ENCODE measurements at places on chromosomes 7 and 10.

GRCh38 chr7:76342222-76342621 lies 16.6 kb downstream of the YWHAG start:
- no peak for DNase-seq

GRCh38 chr7:786472-787255 lies 45.6 kb upstream of the SUN1 start:
- peak; percentile 55 for DNase-seq

- no peak for DNase-seq
These were observed 72.9 kb upstream of the GRID1 start for GRCh38 chr10:86439544-86439943.

- DNase-seq, result no peak
These were observed 1.9 kb downstream of the SLC29A4 start for GRCh38 chr7:5284304-5285281.

GRCh38 chr7:141286522-141286921 lies 212.7 kb downstream of the TMEM178B start:
- no peak for DNase-seq

- no peak for DNase-seq
These were observed 19.5 kb upstream of the AKR1E2 start for GRCh38 chr10:4806534-4806933.

DNA sequence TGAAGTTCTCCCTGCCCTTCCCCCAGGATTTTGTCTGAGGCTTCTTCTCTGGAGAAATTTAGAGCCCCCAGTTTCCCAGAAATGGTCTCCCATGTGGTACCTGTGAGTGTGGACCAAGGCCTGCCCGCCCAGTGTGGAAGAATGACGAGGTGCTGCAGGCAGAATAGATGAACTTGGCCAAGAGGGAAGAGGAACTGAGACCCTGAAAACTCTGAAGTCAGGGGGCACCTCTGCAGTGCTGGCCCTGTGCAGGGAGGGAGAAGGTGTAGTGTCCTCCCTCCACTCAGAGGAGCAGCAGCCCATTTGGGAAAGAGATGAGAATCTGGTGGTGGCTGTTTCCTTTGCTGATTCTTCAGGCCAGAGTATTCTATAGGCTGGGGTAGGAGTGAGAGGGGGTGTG lies 115.2 kb upstream of the PCGF5 start:
- DNase-seq, result no peak

DNA sequence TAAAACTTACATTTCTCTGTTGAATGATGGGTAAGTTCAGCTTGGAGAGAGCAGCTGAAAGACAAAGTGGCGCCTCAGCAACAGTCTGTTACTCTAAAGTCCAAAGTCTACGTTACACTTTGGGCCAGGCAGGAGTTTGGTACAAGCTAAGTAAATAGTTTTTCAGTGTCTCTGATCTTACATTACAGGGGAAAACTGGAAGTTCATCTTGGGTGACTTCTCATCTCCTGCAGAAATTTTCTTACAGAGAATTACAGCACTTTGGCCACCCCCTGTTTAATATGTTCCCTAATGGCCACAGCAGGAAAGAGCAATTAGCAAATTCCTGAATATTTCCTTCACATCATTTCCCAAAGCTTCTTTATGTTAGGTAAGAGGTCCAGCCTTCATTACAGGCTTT lies 67.1 kb downstream of the ABCC2 start:
- no peak for DNase-seq

DNA sequence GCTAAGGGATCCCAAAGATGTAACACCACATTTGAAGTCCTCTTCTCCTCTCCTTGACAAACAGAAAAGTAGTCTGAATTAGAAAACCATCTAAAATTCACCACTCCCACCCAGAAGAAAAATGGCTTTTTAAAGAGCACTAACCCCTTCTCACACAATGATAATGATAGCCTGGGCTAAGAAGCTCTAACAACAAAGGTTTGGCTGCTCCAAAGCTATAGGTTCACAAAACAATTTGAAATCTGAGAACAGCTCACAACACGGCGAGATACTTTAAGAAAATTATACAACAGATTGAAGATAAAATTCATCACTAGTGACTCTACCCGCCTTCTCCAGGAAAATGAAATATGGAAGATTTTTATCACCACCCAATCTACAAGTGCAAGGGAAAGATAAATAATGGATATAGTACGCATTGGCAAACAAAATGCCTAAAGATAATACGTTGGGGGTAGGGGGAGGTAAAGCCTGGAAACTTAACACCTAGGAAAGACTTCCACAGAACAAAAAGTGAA lies 7.4 kb downstream of the ITGB1 start:
- DNase-seq, result no peak

DNA sequence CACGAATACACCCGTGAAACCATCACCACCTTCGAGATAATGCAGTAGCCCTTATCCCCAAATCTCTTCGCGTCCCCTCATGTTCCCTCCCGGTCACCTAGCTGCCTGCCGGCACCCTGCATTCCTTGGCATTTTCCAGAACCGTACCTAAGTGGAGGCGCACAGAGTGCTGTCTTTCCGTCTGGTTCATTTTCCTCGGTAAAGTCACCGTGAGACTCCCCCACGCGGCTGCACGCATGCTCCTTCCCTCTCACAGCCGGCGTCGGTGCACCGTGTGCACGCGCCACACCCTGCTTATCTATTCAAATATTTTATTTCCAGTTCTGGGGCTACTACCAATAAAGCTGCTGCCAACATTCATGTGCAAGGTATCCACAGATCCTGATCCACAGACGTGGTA lies 65.5 kb upstream of the NKX6-2 start:
- DNase-seq, result no peak
